Hepatocyte (in vitro differentiated cells): ENCODE measurements at places on chromosomes 16 and 17. TPM values are rescaled to one million over a fixed set of nuclear protein-coding genes. Genes with fewer than 3 reads are reported as not detected.

The DPEP2 gene
- total RNA-seq: not detected in 2 replicates

The DNASE1 gene
- total RNA-seq: 284 and 295 TPM in 2 replicates

The KRTAP2-4 gene
- total RNA-seq: not detected in 2 replicates

The RND2 gene
- 4.6 and 6.3 TPM in 2 replicates for total RNA-seq

The EVPL gene
- total RNA-seq: 0.48 and 2.7 TPM in 2 replicates

The AANAT gene
- 0.84 TPM in 1 of 2 replicates, not detected in the other for total RNA-seq

The ARSG gene
- 1.3 and 3.5 TPM in 2 replicates for total RNA-seq

The NUPR1 gene
- 18.0 and 18.3 TPM in 2 replicates for total RNA-seq

The MIS12 gene
- total RNA-seq: 25.7 and 33.0 TPM in 2 replicates

The TMEM204 gene
- 4.7 and 5.4 TPM in 2 replicates for total RNA-seq

The USP7 gene
- total RNA-seq: 40.8 and 44.2 TPM in 2 replicates

The ALOX15B gene
- 5.7 and 6.7 TPM in 2 replicates for total RNA-seq

The TNP2 gene
- not detected in 2 replicates for total RNA-seq

The NLK gene
- 24.9 and 29.1 TPM in 2 replicates for total RNA-seq

The LRRC37A gene
- 1.4 and 1.9 TPM in 2 replicates for total RNA-seq

The POLR2A gene
- 50.2 and 74.5 TPM in 2 replicates for total RNA-seq

The TMC6 gene
- total RNA-seq: 20.9 and 26.7 TPM in 2 replicates

The KRTAP4-4 gene
- not detected in 2 replicates for total RNA-seq

The IRF8 gene
- total RNA-seq: 7.2 and 8.4 TPM in 2 replicates

The PVALEF gene
- not detected in 2 replicates for total RNA-seq

The TMIGD1 gene
- total RNA-seq: 3.2 and 3.3 TPM in 2 replicates

The NDRG4 gene
- total RNA-seq: 3.1 and 8.7 TPM in 2 replicates

The NUP88 gene
- total RNA-seq: 56.6 and 65.2 TPM in 2 replicates

The KRTAP4-6 gene
- not detected in 2 replicates for total RNA-seq

The MAP3K3 gene
- total RNA-seq: 13.4 and 15.6 TPM in 2 replicates

The KRTAP4-3 gene
- not detected in 2 replicates for total RNA-seq

The ARHGAP23 gene
- total RNA-seq: 7.3 and 16.0 TPM in 2 replicates

The AATK gene
- total RNA-seq: 5.7 and 6.7 TPM in 2 replicates

The ANKRD13B gene
- total RNA-seq: 3.5 and 5.1 TPM in 2 replicates

The SMIM36 gene
- total RNA-seq: not detected in 2 replicates

The IGSF6 gene
- 0.56 and 0.70 TPM in 2 replicates for total RNA-seq

The SRR gene
- total RNA-seq: 16.0 and 27.7 TPM in 2 replicates

The TP53TG3D gene
- total RNA-seq: not detected in 2 replicates
